Prostate gland (tissue), 2 donors: ENCODE measurements at places on chromosomes 12 and 14.

- DNase-seq = no peak
These were observed 21.8 kb downstream of the NOC4L start for GRCh38 chr12:132166093-132166492.

- DNase-seq = no peak
These were observed 11.3 kb downstream of the MAPK1IP1L start for GRCh38 chr14:55062517-55063351.

- no peak for DNase-seq
These were observed 10.3 kb upstream of the PGAM5 start for GRCh38 chr12:132700212-132700822.

DNA sequence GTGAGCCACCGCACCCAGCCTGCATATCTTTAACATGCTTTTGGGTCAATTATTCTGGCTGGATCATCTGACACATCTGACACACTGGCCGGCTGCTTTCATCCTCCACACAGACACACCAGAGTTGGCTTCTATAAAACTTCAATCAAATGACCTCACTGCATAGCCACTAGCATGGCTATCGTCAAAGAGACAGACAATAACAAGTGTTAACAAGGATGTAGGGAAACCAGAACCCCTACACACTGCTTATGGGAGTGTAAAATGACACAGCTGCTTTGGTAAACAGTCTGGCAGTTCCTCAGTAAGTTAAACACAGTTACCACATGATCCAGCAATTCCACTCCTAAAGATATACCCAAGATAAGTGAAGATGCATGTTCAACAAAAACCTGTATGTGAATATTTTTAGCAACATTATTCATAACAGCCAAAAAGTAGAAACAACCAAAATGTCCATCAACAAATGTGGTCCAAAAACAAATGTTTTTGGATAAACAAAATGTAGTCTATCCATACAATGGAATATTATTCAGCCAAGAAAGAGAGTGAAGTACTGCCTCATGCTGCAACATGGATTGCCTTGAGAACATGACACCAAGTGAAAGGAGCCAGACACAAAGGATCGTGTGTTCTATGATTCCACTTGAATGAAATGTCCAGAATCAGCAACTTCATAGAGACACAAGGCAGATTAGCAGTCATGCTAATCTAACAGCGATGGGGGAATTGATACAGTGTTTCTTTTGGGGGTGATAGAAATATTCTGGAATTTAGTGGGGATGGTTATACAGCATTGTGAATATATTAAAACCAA, 10.1 kb downstream of the KDM2B start:
- DNase-seq = no peak

DNA sequence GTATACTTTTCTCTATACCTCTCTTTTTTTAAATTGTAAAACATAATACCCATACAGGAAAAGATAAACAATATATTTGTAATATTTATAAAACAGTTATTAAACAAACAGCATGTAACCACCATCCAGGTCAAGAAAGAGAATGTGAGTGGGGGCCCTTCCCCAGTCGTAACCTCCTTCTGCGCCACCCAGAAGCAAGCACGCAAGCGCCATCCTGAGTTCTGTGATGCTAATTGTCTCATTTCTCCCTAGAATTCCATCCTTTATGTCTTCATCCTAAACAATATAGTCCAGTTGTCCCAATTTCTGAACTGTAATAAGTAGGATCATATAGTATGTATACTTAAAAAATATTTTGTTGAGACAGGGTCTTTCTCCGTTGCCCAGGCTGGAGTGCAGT, 129.5 kb downstream of the EXOC5 start:
- DNase-seq = no peak

GRCh38 chr12:62629971-62630739, 163.5 kb downstream of the MON2 start:
- DNase-seq = no peak

DNA sequence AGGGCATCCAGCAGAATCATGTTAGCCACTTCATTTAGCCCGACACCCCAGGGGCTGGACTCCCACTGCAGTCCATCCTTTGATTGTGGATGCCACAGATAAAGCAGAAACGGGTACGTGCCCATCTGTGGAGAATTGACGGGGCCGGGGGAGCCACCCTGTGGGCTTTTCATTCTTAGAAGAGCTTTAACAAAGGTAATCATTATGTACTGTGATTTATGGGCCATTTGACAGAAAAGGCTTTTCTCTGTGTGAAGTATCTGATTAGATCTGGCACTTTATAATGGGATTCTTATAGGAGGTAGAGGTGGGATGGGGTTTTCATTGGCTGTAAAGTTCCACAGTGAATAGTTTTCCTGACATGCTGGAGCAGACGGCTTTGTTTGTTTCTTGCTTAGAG, 40.4 kb downstream of the AACS start:
- DNase-seq = no peak
